ENCODE measurements at places on chromosomes 2 and 18.

- peak; percentile 38 for DNase-seq
These were observed 12.5 kb upstream of the CABYR start for GRCh38 chr18:24126155-24126961.

GRCh38 chr2:68849579-68850030 lies 21.6 kb downstream of the BMP10 start:
- DNase-seq, result no peak

GRCh38 chr18:6553234-6553900 lies 138.7 kb upstream of the L3MBTL4 start:
- no peak for DNase-seq

- no peak for DNase-seq
These were observed 107.6 kb downstream of the TMEM17 start for GRCh38 chr2:62398356-62398755.

GRCh38 chr2:194553980-194554379 lies 1103.0 kb upstream of the SLC39A10 start:
- DNase-seq, result no peak
